Fibroblast of skin of right biceps (primary cell): ENCODE measurements at places on chromosomes 6 and 20.

DNA sequence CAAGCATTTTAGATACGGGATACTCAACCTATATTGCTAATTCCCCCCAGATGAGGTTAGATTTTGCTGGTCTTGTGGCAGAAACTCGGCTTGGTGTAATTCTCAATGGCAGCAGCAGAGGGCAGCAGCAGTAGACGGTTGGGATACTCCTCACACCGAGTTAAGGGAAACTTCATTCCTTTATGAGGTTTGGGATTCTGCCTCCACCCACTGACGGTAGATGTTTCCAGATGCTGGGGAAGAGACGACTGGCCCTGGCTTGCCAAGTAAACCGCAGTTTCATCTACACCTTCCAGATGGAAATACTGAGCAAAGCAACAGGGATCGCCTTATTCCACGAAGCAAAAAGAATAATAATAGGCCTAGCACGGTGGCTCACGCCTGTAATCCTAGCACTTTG, 8.2 kb upstream of the TBC1D7 start:
- DNase-seq, result peak; percentile 88

GRCh38 chr6:42877695-42878094, 1.7 kb upstream of the RPL7L1 start:
- no peak for DNase-seq

DNA sequence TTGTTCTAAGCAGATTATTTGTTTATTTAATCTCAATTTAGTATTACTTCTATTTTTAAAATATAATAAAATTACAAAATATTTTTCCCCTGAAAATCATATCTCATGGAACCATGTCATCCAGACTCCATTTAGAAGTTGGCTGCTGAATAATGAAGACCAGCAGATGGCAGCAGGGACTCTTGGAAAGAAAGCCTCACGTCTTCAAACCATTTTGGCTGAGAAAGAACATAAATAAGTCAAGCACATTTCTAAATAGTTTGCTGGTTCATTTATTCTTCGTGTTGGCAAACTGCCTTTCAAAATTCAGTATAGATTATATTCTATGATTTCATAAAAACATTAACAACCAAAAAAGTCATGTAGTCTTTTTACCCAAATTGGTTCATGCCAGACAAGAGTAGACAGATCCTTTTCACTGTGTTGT, 71.7 kb downstream of the RCAN2 start:
- DNase-seq, result peak; percentile 63

DNA sequence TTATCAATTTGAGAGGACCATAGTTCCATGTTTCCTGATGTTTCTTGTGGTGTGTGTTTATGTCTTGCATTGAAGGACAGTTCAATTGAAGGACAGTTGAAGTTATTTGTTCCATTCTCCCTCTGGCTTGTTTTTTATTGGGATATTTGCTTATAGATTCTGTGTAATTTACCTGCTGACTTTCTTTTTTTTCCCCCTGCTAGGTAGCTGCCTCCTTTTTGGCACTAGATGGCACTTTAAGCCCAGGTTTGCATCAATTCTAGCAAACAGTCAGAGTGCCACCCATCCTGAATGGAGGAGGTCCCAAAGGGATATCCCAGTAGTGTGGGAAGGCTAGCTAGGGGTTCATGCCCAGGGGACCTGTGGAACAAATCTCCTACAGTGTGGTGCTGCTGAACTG, 78.1 kb downstream of the CFAP61 start:
- DNase-seq, result no peak

GRCh38 chr6:139482287-139482686, 107.8 kb upstream of the CITED2 start:
- no peak for DNase-seq

- no peak for DNase-seq
Measured at GRCh38 chr20:2195614-2196013, 94.0 kb downstream of the STK35 start.

GRCh38 chr6:129667621-129668020, 42.4 kb downstream of the ARHGAP18 start:
- DNase-seq, result peak; percentile 74

DNA sequence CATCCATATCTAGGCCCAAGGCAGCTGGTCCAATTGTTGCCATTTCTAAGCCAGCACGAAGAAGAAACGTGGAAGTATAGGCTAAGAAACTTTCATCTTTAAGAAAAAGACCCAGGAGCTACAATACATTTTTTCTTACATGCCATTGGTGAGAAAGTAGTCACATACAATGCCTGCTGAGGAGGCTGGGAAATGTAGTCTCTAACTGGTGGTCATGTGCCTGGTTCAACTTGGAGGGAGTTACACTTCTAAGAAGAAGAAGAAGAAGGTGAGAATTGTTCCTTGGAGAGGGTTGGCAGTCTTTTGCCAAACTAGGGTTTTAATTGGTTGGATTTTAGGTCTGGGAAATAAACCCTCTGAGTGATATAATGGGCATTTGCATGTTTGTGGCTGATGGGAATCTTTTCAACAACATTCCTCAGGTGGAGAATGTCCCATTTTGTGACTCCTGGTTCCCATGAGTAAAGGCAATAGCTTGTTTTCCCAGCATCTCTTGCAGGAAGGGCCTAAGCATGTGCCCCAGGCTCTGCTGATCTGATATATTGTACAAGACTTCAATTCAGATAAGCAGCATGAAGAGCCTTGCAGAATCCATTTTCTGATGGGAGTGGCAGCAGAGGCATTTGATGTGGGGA, 47.0 kb upstream of the PREP start:
- DNase-seq, result peak; percentile 58

- DNase-seq, result no peak
Measured at GRCh38 chr20:10478205-10478604, 43.1 kb downstream of the SLX4IP start.

DNA sequence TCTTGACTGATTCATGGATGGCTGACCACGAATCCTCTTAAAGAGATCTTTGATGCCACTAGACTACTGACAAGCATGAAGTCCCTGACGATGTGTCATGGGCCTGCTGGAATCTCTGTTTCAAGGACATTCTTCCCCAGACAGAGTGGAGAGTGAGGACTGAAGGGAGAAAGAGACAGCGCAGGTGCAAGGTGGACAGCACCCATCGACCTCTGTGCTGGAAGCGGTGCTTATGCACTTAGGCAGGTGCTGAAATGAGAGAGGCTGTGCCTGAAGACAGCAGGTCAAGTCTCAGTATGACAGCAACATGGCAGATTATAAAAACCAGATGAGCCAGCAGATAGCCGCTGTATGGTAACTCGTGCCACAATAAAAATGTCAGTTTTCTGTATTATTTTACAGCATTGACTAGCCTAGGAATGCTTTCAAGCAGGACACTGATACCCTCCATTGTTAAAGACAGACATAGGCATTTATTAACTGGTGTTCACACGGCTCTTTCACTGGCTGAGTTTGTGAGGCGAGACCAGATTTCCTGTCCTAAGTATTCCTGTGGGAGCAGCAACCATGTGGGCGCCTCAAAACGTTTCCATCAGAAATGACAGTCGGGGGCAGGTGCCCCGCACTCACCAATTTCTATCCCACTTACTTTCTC, 47.5 kb downstream of the FOXC1 start:
- no peak for DNase-seq

GRCh38 chr6:112100561-112100960, 13.2 kb downstream of the FAM229B start:
- no peak for DNase-seq

- peak; percentile 24 for DNase-seq
Measured at GRCh38 chr6:9647599-9647998, 767.3 kb downstream of the TFAP2A start.

DNA sequence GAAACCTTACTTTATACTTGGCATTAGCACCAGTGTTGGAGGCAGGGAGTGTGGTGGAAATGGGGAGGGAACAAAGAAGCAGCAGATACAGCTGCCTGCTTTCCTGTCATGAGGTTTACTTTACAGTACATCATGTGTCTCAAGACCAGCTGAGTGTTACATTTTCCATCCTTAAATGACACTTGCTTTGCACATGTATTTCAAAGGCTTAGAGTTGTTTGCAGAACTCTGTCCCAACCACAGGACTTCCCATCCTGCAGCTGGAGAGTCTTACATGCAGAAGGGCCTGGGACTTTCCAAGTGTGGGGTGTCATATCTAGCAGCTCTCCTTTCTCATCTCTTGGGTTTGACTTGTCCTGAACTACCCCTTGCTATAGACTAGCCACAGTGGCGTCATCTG, 395.9 kb downstream of the DHX35 start:
- no peak for DNase-seq

- no peak for DNase-seq
Measured at GRCh38 chr6:157605484-157605883, 217.6 kb upstream of the SNX9 start.

DNA sequence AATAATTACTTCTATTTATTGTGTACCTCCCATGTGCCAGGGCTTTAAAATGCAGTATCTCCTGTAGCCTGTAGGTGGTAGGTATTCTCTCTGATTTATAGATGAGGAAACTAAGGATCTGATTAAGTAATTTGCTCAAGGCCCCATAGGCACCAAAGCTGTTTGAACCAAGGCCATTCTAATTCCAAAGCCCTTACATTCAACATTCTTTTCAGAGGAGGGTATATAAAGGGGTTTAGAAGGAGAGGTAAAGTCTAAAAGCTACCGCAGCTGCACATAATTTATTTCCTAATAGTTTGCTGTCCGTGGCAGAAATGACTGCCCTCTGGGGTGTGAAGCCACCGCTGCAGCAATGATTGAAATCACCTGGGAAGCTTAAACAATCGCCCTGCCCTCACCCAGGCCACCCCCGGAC, 95.0 kb upstream of the FAM8A1 start:
- peak; percentile 33 for DNase-seq

- no peak for DNase-seq
Measured at GRCh38 chr6:37205997-37206340, 36.0 kb downstream of the PIM1 start.

- peak; percentile 14 for DNase-seq
Measured at GRCh38 chr6:3617681-3618311, 133.7 kb downstream of the PXDC1 start.

- no peak for DNase-seq
Measured at GRCh38 chr6:21780141-21780540, 186.6 kb downstream of the SOX4 start.

DNA sequence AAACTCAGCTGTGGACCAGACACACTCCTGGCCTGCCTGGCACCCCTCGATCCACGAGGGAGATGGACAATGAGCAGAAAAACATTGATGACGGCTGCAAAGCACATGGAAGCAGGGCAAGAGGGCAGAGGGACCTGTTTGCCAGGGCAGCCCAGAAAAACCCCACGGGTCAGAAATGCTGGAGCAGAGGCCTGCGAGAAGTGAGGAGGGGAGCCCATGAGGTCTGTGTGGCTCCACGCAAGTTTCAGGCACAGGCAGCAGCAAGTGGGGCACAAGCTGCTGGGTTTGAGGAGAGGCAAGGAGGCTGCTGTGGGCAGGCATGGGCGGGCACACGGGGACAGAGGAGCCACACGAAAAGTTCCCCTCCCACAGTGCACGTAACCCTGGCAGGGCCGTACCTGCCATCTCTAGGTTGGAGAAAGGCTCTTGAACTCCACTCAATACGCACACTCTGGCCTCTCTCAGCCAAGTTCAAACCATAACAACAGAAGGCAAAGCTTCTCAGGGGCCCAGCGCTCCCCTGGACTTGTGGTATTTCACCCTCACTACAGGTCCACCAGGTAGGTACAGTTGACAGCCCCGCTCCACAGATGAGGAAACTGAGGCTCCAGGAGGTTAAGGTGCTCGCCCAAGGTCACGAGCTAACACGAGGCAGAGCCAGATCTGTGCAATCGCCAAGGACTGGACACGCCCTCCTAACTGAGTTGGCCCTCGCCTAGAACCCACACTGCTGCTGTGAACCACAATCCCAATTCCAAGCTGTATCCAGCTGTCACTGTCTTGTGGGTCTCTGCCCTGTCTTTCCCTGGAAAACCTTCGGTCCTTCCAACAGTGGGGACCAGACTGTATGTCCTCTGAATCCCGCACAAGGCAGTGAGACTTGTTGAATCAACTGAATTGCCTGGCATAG, 108.2 kb downstream of the NOL4L start:
- DNase-seq, result no peak

GRCh38 chr6:90534337-90535025, 52.4 kb downstream of the MAP3K7 start:
- DNase-seq, result no peak

GRCh38 chr6:125987026-125987617, 782 bp downstream of the TRMT11 start:
- DNase-seq, result peak; percentile 12

DNA sequence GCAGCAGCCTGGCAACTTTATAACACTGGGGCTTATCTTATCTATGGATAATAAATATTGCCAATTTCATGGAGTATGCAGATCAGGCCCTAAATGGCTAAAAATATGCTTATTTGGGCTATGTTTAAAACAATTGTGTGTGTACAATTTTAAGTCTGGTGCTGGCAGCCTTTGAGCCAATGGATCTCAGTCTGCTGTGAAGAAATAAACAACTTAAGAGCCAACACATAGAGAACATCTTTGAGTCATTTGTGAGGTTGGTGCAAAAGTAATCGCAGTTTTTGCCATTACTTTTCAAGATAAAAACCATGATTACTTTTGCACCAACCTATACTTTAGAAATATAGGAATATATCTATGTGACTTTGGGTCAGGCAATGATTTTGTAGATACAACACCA, 129.1 kb upstream of the CARMIL1 start:
- no peak for DNase-seq

DNA sequence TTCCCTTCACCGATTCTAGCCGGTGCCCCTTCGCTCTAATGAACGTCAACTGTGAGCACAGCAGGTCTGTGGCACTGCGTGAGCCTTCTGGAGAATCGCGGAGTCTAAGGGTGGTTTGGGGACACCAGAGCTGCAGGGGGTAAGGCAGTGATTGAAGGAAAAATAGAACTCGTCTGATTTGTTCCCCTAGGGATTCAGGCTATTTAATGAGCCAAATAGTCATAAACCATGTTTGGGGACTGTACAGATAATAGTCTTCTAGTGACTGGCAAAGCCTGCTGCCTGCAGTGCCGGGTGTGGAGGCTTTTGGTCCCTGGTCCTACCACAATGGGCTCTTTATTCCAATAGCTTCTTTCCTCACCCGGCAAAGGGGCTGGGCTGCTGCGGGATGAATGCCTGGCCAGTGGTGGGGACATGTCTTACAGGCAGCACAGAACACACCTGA, 11.1 kb upstream of the NTSR1 start:
- no peak for DNase-seq

DNA sequence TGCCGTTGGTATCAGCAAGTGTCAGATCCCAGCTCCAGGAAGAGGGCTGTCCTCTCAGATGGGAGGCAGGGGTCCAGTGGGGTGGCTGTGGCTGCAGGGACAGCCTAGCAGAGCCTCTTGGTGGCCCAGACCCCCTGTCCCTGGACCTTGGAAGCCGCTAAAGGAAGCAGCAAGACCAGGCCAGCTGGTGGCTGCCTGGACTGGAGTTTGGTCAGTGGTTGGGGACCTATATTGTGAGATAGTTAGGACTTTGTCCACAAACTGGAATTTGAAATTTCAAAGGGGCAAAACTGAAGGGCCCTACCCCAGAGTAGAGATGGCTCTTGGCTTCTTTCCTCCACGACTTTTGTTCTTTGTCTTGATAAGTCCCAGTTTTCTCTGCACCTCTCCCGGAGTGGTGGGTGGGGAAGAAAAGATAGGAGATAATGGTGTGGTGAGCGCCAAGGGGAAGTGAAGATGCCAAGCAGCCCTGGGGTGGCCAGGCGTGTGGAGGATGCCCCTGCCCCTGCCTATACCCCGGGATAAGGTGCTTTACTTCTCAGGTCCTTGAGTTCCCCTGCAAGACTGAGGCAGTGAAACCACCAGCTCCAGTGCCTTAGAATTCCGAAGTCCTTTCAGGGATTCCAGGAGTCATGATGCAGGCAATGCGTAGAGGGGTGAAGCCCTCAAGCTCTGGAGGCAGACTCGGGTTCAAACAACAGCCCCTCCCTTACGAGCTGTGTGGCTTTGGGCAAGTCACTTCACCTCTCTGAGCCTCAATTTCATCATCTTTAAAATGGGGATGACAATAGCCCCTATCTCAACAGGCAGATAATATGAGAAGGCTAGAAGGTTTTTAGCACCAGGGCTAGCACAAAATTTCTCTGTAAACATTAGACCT, 40.2 kb downstream of the HNF4A start:
- no peak for DNase-seq
